ENCODE measurements at places on chromosomes 4 and X.

DNA sequence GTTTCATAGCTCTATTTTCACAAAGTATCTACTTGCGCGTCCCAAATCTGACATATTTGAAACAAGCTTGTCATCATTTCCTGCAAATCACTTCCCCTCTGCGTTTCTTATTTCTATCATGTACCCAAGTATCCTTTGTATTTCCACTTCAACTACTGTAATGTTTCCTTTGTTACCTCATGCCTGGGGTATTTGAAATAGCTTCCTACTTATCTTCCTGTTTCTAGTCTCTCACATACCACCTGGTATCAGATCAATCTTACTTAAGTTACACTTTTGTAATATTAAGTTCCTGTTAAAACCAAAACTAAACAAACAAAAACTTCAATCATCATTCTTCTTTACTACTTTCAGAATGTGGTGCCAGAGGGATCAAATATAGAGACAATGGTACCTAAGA, 93.6 kb upstream of the SMAD1 start:
- DNase-seq: no peak

DNA sequence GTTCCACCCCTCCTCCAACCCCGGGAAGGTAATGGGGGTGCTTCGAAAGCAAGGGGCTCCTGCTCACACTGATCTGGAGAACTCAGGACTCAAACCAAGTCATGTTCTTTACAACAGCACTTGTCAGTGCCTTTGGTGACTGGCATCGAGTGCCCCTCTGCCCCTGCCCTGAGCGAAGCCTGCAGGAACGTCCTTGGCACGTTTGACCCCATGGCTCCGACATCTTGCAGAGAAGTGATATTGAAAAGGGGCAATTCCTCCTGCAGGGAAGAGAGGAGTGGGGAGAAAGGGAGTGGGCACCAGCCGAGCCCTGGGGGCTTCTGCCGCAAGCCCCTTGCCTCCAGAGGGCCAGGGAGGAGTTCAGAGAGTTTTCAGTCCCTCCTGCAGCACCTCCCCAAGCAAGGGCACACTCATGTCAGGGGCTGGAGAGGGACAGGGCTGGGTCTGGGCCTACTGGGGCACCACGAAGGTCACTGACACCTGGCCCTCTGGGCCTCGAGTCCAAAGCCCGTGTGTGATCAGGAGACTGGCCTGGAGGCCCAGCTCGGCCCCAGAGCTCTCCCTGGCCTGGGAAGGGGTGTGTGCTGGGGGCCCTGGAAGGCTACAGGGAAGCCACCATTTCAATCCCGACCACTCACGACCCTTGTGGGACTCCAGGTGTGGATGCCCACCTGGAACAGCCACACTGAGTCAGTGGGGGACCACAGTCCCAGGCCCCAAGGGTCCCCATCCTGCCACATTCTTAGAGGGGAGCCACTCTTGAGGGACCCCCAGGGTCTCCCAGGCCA, 94.9 kb upstream of the NKX1-1 start:
- no peak for DNase-seq

- no peak for DNase-seq
These were observed 2.7 kb downstream of the ARHGEF6 start for GRCh38 chrX:136778020-136778419.

GRCh38 chrX:106927700-106928099, 7.5 kb downstream of the CLDN2 start:
- DNase-seq: no peak

DNA sequence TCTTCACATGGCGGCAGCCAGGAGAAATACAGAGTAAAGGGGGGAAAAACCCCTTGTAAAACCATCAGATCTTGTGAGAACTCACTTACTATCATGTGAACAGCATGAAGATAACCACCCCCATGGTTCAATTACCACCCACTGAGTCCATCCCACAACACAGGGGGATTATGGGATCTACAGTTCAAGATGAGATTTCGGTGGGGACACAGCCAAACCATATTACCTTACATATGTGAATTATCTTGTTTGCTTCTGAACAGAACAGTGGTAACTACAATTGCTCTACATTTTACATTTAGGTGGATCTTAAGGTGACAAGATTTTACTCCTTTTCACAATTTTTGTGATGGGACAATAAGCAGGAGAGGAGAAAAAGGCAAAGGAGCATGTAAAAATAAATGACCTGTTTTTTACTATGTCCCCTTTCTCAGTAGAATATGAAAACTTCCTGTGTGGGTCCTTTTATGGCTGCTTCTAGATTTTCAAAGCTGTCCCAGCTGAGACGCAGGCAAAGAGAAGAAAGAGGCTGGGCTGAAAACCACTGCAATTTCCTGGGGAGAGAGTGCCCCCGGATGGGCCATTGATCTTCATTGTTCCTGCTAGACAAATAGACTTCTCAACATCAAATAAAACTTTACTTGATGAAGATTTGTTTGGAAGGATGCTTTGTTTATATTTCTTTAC, 45.9 kb upstream of the PGM2 start:
- no peak for DNase-seq

DNA sequence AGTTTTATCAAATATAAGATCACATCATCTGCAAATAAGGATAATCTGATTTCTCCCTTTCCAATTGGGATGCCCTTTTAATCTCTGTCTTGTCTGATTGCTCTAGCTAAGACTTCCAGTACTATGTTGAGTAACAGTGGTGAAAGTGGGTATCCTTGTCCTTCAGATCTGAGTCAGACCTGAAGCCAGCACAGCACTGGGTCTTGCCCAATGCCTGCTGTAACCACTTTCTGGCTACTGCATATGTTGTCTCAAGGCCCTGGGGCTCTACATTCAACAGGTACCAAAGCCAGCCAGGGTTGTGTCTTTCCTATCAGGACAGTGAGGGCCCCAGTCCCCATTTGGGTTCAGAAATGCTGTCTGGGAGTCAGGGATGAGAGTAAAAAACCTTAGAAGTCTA, 90.3 kb downstream of the CYSLTR1 start:
- no peak for DNase-seq

GRCh38 chrX:2577844-2578466, 77.2 kb upstream of the DHRSX start:
- no peak for DNase-seq

DNA sequence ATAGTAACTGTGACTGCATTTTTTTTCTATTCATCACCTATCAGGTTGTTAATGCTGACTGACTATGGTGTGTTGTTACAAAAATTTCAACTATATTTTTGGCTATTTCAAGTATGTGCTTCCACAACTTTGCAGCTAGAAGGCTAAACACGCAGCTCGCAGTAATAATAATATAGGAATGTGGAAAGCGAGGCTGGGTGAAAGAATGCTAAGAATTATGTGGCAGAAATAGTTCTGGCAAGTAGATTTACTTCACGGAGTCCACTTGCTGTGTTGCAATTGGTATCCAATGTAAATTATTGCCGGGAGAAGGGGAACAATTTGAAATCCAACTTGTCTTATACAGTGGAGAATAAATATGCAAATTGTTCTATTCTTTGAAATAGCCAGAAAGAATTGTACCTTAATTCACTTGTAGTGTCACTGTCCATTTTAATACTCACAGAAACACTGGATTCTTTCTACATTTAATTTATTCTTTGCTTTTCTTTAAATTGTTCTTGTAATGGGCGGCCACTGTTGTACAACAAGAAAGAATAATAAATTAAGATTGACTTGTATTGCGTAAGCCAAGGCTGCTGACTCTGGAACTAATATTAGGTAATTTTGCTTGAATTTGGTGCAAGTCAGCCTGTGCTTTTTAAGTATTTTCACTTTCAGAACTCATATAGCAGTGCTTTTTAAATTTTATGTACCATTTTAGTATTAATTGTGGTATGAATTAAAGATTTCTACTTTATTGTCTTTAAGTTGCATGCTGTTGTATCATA, 154.9 kb downstream of the FRMPD4 start:
- no peak for DNase-seq

- no peak for DNase-seq
These were observed 21.1 kb upstream of the PDS5A start for GRCh38 chr4:39998659-39999345.

DNA sequence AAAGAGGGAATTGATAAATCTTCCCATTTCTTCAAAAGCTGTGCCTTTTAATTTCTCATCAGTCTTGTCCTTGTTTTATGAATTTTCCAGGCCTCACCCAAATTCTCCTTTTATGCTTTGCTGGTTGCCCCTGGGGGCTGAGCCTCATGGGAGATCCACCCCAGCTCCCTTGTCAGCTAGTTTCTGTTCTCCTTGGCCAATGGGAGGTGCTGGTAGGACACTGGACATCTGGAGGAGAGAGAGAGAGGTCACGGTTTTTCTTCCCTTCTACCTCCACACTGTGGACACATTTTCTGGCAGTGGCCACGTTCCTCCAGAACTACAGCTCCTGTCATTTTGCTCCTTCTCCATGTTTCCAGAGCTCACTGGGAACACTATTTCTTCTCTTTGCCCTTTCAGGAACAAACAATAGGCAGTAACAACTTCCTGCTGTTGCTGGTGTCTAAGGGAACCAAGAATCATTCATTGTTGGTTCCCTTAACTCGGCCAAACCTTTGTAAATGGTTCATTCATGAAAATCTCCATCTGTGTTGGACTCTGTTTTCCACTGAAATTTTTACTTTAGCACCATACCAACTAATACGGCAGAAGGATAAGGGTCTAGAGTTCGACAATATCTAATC, 334.5 kb downstream of the GPAT3 start:
- no peak for DNase-seq

DNA sequence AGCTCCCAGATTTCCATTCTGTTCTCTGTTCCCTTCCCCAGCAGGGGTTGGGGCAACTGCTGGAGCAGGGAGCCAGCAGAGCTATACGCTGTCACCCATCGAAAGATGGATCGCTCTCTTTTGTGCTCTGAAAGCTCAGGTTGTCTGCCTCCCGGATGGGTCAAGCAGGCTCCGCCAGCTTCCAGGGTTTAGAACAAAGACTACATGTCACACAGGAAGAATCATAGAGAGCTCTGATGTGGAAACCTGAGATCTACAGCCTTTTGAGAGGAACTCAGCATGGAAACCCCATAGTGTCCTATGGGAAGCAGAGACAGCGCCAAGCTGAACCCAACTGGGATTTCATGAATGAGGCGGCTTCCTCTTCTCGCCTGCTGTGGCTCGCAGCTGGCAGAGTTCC, 205.4 kb downstream of the HS3ST1 start:
- DNase-seq: no peak

GRCh38 chrX:96615448-96615847, 69.2 kb upstream of the DIAPH2 start:
- DNase-seq: no peak

DNA sequence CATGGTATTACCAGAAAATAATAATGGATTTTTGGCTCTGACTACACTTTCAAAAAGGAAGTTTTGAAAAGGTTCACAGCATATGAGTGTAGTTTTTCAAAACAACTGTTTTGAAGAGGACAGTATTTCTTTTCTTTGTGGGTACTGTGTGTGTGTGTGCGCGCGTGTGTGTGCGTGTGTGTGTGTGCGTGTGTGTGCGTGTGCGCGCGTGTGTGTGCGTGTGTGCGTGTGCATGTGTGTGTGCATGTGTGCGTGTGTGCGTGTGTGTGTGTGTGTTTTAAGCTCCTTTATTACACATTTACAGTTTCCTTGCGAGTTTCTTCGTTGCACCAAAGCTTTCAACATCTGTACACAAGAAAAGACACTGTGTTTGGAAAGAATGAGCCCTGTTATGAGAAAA, 755.4 kb downstream of the SH3BGRL start:
- no peak for DNase-seq

GRCh38 chr4:24158031-24158430, 268.2 kb upstream of the PPARGC1A start:
- no peak for DNase-seq

DNA sequence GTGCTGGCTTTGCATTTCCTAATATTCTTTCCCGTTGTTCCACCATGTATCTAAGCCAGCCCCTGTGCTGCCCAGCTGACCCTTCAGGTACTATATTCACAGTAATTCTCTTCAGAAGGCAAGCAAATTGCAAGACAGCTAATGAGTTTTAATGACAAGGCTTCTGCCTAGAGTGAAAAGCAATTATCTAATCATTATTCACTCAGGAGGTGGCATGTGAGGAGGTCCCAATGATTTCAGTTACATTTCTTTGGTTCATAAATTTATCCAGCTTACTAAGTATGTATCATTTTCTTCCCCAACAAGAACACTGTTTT, 123.0 kb downstream of the RASGEF1B start:
- no peak for DNase-seq

DNA sequence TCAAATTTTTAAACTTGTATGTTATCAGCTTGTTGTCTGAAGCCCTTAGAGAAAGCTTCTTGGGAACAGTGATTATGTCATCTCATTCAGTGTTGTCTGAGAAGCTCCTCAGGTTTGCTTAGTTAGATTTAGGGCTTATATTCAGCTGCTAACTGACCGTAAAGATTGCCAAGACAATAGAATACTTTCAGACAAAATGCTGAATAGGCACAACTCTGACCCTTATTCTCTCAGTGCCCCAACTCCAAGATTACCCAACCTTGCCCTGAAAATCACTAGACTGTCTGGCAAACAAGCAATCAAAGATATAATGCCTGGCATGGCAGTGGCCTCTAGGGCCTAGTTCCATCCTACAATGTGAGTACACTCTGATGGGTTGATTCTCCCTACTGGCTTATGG, 950.5 kb upstream of the HS3ST1 start:
- DNase-seq: no peak

DNA sequence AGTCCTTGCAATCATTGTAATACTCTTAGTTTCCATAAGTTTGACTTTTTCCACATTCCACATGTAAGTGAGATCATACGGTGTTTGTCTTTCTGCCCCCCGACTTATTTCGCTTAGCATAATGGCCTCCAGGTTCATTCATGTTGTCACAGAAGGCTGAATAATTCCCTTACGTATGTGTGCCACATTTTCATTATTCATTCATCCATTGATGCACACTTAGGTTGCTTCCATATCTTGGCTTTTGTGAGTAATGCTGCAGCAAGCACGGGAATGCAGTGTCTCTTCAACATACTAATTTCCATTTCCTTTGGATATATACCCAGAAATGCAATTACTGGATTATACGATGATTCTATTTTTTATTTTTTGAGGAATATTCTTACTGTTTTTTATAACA, 22.0 kb upstream of the VEGFC start:
- DNase-seq: no peak

- DNase-seq: no peak
These were observed 170.3 kb downstream of the VEGFC start for GRCh38 chr4:176622251-176622948.

- DNase-seq: no peak
These were observed 850.2 kb upstream of the SLIT2 start for GRCh38 chr4:19401301-19402080.

GRCh38 chr4:101200561-101200960, 146.8 kb downstream of the PPP3CA start:
- no peak for DNase-seq

DNA sequence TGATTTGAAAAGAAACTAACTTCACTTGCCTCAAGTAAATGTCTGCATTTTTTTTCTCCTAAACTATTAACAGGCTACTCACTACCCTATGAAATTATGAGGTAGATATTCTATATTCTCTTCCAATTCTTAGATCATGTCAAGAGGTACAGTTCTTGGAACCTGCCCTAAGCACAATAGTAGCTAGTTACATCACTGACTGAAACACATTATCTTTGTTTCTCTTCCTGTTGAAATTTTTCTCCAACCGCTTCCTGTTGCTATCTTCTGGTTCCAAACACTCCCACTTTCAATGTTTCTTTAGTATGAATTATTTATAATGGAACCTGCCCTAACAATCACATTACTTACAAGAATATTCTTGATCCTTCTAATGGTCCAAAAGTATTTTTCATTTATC, 5.0 kb upstream of the BANK1 start:
- no peak for DNase-seq

Measured in vagina (tissue), 2 donors.